Erythroblast (primary cell): ENCODE measurements at places on chromosomes 2 and 18.

GRCh38 chr2:150232871-150233270, 254.6 kb downstream of the RND3 start:
- DNase-seq = no peak

DNA sequence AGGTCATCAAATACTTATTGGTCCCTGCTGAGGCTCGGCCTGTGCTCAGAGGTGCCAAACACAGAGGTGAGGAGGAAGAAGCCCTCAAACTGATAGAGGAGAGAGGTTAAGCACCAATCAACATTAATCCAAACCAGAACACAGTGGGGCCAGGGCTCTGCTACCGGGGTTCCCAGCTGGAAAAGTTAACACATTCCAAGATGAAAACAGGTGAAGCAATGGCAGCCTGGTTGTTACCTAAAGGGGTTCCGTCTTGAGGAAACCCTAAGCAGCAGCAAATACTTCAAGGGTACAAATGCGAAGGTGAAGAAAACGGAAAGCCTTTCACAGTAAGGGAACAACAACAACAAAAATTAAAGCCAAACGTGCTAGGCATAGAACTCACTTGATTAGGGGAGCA, 5.4 kb downstream of the TGFA start:
- no peak for DNase-seq

DNA sequence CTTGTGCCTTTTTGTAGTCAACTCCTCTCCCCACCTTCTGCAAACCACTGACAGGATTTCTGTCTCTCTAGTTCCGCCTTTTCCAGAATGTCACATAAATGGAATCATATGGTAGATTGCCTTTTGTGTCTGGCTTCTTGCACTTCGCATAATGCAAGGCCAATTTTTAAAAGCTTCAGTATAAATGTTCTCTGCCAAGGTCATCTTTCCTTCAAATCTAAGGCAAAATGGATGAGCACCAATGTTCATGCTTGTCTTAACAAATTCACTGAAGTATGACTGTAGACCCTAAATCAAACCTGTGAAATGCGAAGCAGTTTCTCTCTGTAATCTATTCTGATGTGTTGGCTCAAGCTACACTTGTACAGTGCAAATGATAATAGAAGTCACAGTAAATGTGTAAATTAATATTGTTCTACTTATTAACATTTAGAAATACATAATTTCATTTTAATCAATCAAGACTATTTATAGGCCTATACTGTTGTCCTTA, 92.8 kb upstream of the GLS start:
- no peak for DNase-seq

- DNase-seq = no peak
Observed at GRCh38 chr2:1674766-1675397, 69.4 kb downstream of the PXDN start.

DNA sequence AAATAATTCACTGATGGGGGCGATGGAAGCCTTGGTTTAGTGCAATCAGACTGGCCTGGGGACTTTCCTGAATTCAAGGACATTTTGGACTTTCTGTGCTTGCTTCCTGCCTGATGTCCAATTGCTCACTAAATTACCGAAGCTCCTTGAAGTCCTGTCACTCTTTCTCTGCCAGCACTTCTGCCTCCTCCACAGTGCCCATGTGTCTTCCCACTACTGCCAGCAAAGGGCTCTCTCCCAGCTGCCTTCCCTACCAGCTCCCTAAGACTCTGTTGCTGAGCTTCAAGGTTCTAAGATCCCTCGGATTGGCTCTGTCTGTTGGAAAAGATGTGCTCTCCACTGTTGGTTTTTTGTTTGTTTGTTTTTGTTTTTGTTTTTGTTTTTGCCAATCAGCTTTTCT, 158.1 kb downstream of the MTCL1 start:
- no peak for DNase-seq

- DNase-seq = no peak
Observed at GRCh38 chr2:202140522-202141252, 67.6 kb downstream of the KIAA2012 start.

DNA sequence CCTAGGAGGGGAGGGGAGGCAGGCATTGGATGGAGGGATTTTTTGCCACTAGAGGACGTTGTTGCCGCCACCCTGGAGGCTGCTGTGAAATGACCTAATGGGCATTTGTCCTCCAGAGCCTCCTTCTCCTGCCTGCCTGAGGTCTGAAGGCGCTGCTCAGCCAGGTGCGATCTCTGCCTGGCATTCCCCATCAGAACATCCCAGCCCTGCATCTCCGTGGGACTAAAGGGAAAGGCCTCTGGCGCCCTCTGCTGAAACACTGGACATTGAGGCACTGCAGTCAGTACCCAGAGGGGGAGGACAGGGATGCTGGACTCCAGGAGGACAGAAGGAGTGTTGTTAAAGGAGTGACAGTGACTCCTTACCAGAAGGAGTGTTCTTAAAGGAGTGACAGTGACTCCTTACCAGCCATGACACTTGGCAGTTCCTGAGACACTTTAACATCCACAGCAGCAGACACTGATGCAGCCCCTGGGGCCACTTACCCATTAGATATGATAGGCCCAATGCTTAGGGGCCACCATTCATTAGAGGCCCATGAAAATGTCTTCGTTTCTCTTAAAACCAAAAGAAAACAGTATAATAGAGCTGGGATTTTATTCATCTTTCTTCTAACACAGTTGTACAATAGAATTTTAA, 17.0 kb downstream of the THNSL2 start:
- peak; percentile 46 for DNase-seq

DNA sequence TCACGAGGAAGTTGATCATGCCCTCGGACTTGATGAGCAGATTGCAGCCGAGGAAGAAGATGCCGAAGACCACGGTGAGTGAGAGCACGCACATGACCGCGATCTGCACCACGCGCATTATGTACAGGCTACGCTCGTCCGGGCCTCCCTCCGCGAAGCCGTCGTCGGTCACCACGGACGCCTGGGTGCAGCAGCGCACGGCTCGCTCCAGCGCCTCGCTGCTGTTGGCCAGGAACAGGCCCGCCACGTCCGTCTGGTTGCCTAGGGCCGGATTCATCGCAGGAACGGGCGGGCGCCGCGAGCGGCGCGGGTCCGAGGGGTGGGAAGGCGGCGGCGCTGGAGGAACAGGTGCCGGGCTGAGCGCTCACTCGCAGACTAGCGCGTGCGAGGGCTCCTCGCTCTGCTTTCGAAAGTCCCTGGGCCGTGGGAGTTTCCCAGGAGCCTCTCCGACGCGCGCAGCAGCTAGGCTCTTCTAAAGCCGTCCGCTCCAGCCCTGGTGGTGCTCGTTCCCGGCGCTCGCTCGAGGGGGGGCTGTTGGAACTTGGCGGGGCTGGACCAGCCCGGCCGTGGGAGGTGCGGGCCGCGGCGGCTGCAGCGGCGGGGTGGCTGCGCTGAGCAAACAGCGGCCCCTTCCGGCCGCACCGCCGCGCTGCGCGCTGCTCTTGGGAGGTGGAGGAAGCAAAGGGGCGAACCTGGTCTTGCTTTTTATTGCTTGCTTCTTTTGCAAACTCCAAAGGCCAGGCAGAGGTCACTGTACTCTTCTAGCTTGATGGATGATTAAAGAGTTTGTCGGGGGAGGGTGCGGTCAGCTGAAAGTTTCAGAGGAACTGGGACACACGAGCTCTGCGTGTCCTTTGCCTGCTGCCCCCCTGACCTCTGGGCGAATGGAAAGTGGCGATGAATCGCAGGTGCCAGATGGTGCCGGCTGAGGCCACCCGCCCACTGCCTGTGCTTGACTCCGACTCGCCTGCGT, at the start of gene RPRM:
Gene RPRM (minus strand): TSS at position 474 of the 973 bp plus-strand sequence. CDS start 197 bp downstream, at position 277.
- DNase-seq = peak; percentile 65

- no peak for DNase-seq
Observed at GRCh38 chr2:11527001-11527400, 6.8 kb upstream of the GREB1 start.

DNA sequence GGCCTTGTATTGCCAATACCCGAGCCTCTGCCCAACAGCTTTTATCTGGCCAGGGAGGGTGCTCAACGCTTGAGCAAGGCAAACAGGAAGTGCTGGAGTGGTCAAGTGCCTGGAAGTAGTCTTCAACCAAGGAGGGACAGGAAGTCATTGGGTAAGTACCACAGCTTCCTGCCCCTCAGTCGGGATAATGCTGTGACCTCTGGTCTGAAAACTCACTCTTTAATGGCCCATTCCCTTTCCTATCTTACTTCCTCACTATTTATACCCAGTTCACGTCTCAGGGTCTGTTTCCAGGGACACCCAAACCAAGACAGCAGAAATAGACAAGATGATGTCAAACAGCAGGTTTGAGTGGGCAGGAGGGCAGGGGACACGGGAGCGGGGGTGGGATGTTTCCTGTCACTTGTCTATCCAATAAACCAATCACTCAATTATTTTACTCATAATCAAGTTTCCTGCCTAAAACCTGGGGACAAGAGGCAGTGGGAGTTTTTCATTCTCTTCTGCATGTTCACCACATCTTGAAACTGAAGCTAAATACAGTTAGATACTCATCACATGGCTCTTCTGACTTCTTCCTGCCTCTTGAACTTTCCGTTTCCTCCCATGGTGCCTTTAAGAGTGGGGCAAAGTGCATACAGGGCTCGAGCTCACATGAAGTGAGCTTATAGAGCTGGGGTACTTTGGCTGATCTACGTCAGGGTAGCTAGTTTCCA, 68.9 kb upstream of the CAB39 start:
- DNase-seq = peak; percentile 14

- no peak for DNase-seq
Observed at GRCh38 chr18:57243624-57244179, 96.8 kb downstream of the BOD1L2 start.

GRCh38 chr2:19086231-19086651, 272.2 kb downstream of the OSR1 start:
- no peak for DNase-seq

DNA sequence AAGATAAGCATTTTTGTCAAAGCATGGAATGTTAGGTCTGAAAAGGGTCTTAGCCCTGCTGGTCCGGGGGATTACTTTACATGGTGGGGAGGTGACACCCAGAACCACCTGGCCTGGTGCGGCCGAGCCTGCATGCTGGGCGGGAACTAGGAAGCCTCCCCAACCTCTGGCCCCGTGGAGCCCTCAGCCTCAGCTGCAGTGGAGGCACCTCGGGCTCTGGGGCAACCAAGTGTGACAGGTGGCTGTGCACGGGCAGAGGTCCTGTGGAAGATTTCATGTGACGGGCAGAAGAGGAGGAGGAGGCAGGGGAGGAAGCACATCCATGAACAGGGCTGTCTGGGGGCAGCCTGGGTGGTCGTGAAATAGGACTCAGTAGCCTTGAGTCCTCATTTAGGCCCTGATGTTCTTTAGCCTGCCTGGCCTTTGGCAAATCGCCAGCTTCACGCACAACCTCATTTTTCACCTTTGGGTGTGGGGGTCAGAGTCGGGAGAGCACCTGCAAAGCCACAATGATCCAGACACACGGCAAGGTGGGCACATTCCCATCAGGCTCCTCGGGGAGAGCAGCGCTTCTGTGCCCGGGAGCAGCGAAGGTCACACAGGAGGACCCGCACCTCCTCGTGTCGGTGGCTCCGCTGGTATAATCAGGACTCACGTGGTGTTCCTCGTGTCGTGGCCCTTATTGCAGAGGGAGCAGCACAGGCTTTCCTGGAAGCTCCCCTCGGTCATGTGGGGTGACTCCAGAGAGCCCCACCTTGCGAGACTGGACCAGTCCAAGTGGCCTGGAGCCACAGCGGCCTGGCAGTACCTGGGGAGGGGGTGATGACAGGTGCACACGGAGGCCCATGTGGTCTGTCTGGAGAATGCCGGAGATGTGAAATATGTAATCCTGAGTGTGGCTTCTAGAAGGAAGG, 13.9 kb downstream of the CNDP2 start:
- DNase-seq = no peak

- DNase-seq = peak; percentile 84
Observed at GRCh38 chr2:181466661-181467576, 9.7 kb downstream of the ITGA4 start.

DNA sequence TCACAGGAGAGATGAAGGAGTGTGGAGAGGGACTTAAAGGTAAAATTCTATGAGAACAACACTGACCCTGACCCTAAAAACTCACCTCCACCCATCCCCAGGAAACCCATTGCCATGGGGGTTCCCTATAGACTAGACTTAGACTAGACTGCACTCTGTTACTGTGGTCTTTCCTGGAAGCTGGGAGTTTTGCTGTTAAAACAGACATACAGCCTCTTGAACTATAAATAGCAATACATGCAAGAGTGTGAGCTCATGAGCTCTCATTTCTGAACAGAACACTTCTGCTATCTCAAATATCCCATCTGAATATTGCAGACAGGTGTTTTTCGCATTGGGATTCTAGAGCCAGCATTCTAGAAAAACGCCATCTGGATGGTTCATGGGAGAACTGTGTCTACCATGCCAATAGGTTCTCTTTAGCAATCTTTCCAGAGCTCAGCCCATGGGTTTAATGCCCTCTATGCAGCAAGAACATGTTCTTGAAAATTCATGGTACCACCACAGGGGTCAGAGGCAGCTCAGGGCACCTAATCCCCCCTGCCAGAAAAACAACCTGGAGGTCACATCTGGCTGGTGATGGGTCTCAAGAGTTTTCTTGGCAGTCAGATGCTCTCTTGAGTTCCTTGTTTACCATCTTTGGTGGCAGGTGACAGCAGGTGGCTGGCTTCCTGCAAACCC, 51.9 kb downstream of the SLC14A2 start:
- DNase-seq = peak; percentile 51

DNA sequence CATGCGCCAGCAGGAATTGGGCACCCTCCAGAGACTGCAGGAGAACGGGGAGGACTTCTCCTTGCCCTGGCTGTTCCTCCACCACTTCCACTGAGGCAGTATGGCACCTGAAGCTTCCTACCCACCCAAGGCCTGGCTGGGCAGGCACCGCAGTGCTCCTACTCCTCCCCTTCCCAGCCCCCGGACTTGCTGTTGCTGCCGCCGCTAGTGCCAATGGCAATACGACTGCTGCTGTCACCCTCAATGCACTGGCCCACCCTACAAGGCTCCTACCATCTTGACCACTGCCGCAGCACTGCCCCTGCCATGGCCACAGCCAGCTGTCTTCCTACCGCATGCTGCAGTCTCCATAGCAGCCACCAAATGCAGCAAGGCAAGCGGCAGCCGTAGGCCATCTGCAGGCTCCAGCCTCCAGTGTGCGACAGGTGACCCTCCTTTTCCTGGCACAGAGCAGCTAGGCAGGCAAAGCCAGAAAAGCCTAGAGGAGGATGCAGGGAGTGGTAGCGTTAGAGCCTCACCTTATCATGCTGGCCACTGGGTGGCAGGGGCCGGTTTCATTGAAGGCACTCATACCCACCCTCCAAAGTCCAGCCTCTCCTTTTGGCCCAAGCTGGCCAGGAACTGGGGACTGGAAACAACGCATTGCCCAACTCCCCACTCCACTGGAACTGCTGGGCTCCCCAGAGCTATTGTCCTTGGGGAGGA, 47.4 kb upstream of the ANKRD62 start:
- no peak for DNase-seq

DNA sequence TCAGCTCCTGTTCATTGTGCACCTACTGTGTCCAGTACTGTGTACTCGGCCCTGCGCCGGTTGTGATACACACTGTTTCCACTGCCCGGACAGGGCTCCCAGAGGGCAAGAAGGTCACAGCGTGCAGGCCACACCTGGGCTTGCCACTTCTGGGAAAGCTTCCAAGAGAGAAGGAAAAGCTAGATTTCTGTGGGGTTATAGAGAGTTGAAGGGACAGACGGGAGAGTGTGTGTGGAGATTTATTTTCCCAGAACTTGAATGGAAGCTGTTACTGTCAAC, 3.8 kb upstream of the CNDP1 start:
- no peak for DNase-seq

GRCh38 chr2:50658883-50659282, 373.0 kb downstream of the NRXN1 start:
- no peak for DNase-seq
